ENCODE measurements at places on chromosomes 2 and 18.

GRCh38 chr2:19536136-19536535 lies 177.7 kb upstream of the OSR1 start:
- no peak for DNase-seq

- no peak for DNase-seq
These were observed 18.4 kb upstream of the ZNF521 start for GRCh38 chr18:25370391-25370790.

- peak; percentile 59 for DNase-seq
These were observed 37.6 kb upstream of the MCM6 start for GRCh38 chr2:135913727-135914365.

GRCh38 chr2:71659868-71660518 lies 206.6 kb downstream of the DYSF start:
- DNase-seq = no peak

- DNase-seq = no peak
These were observed 11.4 kb downstream of the TMEM182 start for GRCh38 chr2:102773149-102773705.

- no peak for DNase-seq
These were observed 137.1 kb upstream of the TACR1 start for GRCh38 chr2:75336451-75336850.

GRCh38 chr2:235516257-235516656 lies 22.4 kb downstream of the AGAP1 start:
- no peak for DNase-seq

GRCh38 chr2:200159357-200159707 lies 147.2 kb upstream of the SPATS2L start:
- no peak for DNase-seq

DNA sequence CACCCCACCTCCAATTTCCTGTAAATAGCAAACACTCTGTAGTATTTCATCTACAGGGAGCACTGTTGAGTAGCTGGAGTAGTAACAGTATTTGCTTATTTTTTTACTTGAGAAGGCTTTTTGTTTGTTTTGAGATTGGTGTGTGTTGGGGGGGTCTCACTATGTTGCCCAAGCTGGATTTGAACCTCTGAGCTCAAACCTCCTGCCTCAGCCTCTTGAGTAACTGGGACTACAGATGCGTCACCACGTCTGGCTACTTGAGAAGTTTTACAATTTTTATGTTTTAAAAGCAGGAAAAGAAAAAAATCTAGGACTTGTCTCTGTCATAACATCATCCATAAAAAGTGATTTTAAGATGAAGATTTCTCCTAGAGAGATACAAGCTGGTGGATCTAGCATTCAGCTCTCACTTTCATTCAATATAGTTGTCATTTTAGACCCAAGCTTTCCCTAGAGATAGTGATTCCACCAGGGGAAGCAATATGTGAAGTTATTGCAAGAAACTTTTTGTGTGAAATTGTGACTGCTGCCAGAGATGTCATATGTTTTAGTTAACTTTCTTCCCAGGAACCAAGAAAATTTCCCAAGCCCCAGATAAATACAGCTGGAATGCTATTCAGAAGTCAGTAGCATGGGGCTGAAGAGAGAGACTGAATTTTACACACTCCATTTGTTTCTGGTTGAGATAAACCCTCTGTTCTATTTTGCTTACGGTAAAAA lies 60.2 kb upstream of the MAP4K3 start:
- no peak for DNase-seq

DNA sequence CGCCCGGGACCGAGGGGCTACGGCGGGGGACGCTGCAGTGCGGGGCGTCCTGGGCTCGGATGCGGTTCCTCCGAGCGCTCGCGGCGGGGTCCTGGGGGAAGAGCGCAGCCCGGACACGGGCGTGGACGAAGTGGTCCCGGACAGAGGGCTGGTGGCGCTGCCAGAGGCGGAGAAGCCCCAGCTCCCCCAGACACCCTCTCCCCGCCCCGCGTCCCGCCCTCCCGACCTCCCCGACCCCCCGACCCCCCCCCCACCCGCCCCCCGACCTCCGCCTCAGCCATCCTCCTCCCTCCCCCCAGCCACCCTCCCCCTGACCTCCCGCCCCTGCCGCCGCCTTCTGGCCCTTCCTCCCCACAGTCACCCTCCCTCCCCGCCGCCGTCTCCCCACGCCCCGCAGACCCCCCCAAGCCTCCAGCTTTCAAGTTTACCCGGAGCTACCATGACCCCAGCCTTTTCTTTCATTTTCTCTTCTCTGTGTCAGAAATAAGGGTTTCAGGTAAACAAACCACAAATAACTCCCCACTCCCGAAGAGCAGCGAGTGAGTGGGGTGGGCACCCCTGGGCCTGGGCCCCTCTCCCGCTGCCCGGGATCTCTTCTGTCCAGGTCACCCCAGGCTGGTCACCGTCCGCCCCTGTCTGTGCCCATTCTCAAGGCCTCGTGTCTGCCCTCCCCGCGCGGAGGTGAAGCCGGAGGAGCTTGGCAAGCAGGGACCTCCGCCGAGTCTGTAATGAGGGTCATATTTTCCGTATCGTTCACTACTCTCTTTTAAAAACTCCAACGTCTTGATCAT lies 5.1 kb downstream of the NFATC1 start:
- peak; percentile 57 for DNase-seq

- DNase-seq = no peak
These were observed 2.6 kb upstream of the REG3A start for GRCh38 chr2:79162132-79162531.

Measured in activated T-cell treated with anti-CD3 and anti-CD28 coated beads, Interleukin-2, amount 50 U/mL, for 72 hours (primary cell).